Caudate nucleus (tissue), 63 donors: ENCODE measurements at places on chromosomes 5 and 9.

DNA sequence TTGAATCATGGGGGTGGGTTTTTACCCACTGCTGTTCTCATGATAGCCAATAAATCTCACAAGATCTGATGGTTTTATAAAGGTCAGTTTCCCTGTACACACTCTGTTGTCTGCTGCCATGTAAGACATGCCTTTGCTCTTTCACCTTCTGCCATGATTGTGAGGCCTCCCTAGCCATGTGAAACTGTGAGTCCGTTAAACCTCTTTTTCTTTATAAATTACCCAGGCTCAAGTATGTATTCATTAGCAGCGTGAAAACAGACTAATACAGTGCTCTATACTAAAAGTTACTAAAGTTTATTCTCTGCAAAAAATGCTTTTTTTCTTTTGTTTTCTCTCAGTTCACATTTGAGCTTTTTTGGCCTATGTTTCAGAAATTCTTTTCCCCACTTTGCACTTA lies 33.9 kb upstream of the TLE4 start:
- no peak for DNase-seq

DNA sequence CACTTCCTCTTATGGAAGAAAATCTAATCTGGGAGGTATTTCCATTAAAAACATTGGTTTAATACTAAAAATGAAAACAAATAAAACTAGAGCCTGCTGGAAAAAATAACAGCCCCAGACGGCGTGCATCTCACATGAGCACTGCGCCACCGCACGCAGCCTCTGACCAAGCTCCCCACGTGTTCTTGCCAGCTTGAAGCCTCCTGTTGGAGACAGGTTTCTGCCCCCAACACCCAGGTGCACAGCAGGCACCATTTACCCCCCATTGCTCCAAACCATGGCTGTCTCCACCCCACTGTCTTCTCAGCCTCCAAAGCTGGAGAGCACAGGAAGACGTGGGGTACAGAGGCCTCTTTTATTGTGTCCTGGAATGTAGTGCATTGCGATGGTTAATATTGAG lies 10.7 kb upstream of the COL5A1 start:
- no peak for DNase-seq

- no peak for DNase-seq
Measured at GRCh38 chr9:27719711-27720110, 146.4 kb upstream of the C9orf72 start.

GRCh38 chr9:114504341-114505186 lies 709 bp downstream of the WHRN start:
- no peak for DNase-seq

DNA sequence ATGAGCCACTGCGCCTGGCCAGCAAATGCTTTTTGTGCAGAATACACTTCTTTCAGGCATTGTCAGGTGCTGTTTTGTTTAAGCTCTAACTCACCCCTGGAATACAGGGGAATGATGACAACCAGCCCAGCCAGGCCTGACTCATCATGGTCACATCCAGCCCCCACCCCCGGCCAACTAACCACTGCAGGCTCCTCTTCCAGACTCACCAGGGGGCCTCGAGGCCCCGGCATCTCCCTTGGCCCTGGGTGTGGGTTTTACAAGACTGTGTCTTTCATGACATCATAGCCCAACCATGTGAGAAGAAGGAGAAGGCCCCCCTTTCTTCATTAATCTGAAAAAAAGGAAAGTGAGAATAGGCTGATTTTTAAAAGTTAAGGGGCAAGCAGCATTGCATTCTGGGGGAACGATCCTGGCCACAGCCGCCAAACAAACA lies 35.5 kb downstream of the OLFML2A start:
- no peak for DNase-seq

DNA sequence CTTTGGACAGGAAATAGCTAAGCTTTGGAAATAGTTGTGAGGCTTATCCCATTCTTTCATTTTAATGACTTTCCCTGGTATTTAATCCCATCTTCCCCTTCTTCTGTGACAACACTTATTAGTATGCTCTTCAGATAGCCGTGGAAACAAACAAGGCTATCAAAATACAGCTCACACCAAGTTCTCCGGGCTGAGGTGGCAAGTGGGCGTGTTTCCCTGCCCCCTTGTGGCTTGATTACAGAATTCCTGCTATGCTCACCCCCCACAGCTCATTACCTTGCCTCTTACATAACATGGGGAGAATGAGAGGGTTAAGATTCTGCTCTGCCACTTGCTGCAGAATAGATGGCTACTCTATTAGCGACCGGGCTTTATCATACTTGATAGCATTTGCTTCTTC lies 437.1 kb upstream of the TLE4 start:
- no peak for DNase-seq

DNA sequence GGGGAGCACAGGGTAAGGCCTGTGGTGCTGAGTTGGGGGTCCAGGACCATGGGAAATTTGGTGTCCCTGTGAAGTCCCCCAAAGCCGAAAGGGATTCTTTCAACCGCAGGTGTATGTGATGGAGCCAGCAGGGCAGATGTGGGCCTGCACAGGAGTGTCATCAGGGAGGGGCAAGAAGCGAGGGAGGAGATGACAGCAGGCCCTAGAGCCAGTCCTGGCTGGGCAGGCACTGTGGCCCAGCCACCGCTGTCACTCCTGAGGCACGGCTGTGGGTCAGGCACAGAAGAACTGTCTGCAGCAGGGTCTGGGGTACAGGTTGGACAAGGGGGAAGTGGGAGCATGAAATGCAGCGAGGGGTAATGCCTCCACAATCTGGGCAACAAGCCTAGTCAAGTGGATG lies 4.8 kb downstream of the HK3 start:
- DNase-seq: no peak

DNA sequence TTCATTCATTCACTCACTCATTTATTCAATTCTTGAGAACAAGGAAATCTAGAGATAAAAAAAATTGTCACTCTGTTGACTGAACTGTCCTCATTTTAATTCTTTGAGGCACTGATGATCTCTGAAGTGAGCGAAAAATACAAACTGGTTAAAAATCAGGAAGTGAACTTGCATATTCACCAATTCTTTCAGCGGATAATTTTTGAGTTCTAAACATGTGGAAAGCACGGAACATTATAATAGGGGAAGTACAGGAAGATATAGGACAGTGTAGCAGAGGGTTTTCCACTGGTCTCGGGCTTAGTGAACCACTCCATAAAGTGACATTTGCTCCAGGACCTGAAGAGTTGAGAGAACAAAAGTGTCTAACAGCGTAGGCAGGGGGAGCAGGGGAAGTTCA lies 169.5 kb downstream of the TLR4 start:
- DNase-seq: no peak

GRCh38 chr5:170339780-170340167 lies 42.2 kb upstream of the LCP2 start:
- DNase-seq: no peak

DNA sequence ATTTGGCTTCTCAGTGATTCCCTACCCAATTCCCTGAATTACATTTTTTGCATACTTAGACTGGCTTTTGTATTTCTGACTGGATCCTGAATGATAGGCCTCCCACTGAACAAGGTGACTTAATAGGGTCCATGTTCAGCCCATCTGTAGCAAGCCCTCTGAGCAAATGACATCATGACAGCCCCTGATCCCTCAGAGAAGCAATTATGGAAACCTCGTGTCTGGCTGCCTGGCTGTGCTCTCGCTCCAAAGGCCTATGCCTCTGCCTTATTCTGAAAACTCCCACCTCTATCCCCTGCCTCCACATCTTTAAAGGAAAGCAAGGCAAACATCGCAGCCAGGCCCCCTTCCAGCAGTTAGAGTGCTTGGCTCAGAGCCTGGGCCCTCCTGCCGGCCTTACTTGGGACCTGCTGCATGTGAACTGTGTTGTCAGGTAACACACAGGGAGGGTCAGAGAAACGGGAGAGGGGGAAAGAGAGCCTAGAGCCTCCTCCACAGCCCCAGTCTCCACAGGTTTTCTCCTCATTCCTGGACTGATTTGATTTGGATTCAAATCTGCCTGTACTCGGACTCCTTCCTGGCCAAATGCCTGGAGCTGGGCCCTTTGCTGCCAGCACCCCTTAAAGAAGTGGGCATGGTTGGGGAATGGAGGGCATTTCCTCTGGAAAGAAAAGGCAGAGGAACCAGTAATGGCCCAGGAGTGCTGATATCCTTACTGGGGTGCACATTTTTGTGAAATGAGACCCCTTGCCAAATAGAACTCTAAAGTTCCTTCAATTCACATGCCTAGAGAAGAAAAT lies 3.8 kb downstream of the DCANP1 start:
- no peak for DNase-seq

DNA sequence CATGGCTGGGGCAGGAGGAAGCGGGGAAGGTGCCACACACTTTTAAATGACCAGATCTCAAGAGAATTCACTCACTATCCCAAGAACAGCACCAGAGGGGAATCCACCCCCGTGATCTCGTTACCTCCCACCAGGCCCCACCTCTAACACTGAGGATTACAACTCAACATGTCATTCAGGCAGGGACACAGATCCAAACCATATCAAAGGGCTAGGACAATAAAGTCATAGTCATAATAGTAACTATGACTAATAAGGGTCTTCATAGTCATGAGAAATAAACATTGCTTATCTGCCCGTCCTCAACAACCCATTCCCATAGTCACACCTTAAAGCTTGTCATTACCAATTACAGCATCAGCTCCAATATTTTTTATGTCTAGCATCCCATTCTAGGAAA lies 65.3 kb upstream of the SMC2 start:
- no peak for DNase-seq

DNA sequence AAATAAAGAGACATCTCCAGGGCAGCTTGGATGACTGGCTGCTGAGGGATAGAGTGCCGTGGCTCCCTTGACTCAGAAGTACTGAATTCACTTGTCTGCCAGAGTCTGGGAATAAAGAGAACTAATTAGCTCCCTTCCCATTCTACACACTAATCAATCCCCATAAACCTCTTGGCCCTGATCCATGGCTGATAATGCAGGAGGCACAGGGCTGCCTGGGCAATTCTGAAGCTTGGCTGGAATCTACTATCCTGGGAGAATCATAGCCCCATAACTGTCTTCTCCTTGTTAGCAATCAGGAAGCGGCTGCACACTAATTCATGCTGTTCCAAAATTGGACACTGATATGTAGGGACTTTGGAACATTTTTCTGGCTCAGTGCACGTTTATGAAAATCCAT lies 197.7 kb downstream of the PTTG1 start:
- no peak for DNase-seq

- no peak for DNase-seq
Measured at GRCh38 chr5:144093868-144094267, 76.6 kb downstream of the YIPF5 start.

- DNase-seq: no peak
Measured at GRCh38 chr5:172028167-172028566, 21.7 kb upstream of the FBXW11 start.

- no peak for DNase-seq
Measured at GRCh38 chr9:84709056-84709455, 39.5 kb downstream of the NTRK2 start.

- no peak for DNase-seq
Measured at GRCh38 chr5:11683666-11684065, 220.6 kb downstream of the CTNND2 start.

GRCh38 chr5:132104556-132104955 lies 31.0 kb downstream of the CSF2 start:
- DNase-seq: no peak

DNA sequence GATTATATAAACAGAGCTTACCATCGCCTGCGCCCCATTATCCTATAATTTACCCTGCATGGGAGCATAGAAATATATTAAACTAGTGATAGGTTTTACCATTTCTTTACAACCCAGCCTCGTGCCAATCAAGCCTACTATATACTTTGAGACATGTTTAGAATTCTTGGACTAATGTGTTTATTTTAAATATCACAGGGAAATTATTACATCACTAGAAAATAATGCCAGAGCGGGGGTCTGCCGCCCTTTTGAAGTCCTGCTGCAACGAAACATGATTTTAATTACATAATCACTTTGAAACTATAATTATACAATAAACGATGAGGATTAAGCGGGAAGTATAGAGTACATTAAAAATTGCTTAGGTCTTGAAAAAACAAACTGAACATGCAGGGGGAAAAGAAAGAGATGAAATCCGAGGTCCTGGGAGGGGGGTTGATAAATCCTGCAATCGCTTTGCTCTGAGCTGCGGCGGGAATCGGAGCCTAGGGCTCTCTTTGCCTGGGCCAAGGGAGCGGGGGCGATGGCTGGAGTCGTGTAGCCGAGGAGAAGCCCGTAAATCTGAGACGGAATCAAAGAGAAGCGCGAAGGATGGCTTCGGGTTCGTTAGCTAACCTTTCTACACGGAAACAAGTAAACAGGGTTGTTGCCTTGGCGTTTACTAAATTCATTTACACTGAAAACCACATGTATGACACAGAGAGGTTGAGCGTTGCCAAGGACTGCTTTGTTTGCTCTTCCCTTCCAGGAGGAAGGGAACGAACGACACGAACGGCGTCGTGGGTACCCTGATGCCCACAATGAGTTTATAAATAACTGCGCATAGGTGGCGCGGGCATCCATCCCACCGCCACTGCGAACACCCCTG lies 127.6 kb downstream of the TMEM174 start:
- no peak for DNase-seq

GRCh38 chr5:74636552-74636951 lies 4.0 kb downstream of the ENC1 start:
- no peak for DNase-seq

- no peak for DNase-seq
Measured at GRCh38 chr5:72842816-72843215, 26.4 kb downstream of the TNPO1 start.

- DNase-seq: no peak
Measured at GRCh38 chr5:151168602-151169344, 11.2 kb upstream of the ANXA6 start.

DNA sequence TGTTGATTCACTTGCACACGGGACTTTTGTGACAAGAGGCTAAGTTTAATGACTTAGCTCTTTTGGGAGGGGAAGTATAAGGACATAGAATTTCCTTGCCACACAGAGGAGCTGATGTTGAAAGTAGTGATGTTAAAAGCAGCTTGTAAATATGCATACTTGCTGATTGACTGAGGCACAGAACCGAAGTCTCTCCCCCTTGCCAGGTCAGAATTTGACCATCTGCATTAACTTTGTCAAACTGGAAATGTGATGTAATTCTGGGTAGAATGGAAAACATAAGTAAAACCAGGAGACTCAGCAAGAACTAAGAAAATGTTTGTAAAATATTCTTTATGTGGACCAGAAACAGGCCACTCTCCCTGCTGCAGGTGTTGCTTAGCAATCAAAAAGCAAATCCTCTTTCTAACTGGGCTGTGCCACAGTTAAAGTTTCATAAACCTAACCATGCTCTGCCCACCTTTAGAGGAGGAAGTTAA lies 284.2 kb downstream of the NR3C1 start:
- DNase-seq: no peak

DNA sequence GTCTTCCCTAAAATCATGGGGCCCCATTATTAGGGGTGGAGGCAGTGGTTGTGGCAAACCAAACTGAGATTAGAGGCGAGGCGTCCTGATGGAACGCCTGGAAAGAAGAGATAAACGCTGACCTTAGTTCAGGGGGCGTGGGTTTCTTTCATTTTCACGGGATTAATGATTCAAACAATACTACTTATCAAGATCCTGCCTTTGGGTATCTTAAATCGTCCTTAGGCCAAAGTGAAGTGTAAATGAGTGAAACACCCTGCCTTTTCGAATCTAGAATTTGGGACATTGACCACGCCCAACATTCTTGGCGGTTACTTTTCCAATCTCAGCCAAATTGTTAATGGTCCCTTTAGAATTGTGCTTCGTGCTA lies 1.0 kb upstream of the UBTD2 start:
- no peak for DNase-seq
